Liver (tissue), 10 donors: ENCODE measurements at places on chromosomes 2 and 18. TPM values are rescaled to one million over a fixed set of nuclear protein-coding genes. Genes with fewer than 3 reads are reported as not detected.

Gene IFIH1
- polyA plus RNA-seq = 5.5 TPM

Gene SCN1A
- 0.11 TPM for polyA plus RNA-seq

GRCh38 chr2:128589681-128590080, 271.0 kb upstream of the HS6ST1 start:
- DNase-seq = no peak

DNA sequence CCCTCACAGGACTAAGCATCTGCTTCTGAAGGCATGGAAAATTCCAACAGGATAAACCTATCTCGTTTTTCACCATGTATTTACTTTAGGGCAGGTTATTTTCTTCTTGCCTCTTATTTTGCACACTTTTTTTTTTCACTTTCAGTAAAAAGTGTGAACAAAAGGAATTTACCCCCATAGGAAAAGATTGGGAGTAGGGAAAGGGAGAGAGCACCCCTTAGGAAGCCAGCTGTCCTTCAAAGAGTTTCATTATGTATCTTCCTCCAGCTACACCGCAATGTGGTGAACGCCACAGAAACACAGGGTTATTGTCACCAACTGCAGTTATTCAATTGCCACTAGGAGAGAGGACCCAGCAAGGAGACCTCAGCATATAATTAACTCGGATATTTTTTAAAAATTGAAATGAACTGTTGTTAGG, 286.2 kb upstream of the VRK2 start:
- DNase-seq = no peak

GRCh38 chr18:27994571-27994970, 182.4 kb downstream of the CDH2 start:
- no peak for DNase-seq

- DNase-seq = no peak
Measured at GRCh38 chr2:145012214-145012670, 492.3 kb upstream of the ZEB2 start.

GRCh38 chr18:62399781-62400308, 74.7 kb downstream of the TNFRSF11A start:
- no peak for DNase-seq

DNA sequence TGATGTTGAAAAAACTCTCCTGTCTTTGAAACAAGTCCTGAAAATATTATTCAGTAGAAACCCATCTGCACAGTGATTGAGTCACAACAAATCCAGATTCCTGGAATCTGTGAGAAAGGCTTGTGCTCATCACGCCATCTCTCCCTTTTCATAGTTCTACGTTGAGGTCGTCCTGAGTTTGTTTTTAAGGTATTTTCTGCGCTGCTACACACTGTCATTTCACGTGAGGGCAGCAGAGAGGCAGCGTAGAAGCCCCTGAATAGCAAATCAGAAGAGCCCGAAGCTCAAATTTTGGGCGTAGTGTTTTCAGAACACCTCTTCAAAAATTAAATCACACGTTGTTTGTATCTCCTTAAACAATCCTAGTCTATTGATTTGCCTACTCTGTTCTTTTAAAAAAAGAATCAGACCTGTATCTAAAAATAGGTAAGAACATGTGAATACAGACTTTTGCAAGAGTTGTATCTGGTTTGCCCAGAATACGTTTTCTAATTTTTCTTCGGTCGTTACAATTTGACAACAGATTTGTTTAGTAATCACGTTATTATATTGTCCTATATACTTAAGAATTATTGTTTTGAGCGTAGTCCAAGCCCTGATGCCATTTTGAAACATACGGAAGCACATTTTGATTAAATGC, 61.6 kb upstream of the SLC38A11 start:
- no peak for DNase-seq

GRCh38 chr2:160606341-160606740, 112.7 kb upstream of the RBMS1 start:
- no peak for DNase-seq

DNA sequence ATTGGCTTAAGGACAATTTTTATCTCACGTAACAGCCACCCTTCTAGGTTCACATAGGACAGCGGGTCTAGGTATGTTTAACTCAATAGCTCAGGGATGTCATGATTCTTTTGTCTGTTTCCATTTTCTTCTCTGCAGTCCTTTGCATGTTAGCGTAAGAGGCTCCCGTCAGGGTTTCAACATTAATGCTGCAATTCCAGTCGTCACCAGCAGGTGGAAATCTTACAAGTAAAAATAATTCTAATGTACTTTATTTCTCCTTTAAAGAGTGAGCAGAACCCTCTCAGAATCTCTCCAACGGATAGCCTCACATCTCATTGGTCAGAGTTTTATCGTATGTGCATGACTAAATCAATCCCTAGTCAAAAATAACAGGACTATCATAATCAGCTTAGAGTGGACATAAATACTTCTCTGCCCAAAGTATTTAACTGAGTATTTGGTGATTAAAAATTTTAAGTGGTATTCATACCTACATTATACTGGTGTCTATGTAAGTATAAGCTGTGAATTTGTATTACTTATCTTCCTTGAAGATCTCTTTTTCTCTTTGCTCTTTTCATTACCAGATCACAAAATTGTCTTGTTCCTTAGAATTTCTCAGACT, 487.2 kb upstream of the GCFC2 start:
- peak; percentile 66 for DNase-seq
